ENCODE measurements at places on chromosomes 1 and 21.

DNA sequence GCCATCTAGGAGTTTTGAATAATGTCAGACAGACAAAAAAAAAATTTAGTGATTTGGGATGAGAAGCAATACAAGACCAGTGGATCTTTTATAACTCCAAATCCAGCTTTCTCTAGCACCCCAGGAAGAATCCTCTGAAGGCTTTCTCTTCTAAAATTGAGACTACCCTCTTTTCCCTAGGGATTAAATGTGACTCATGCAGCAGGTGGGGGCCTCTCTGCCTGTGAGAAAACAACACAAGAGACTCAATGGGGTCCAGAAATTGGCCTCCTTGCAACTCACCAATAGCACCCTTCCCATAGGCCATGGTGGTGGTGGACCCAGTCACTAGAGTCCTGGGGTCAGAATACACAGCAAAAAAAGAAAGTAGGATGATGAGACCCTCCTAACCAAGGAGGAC lies 120.3 kb upstream of the ATP1A1 start:
- no peak for DNase-seq

- DNase-seq = no peak
Measured at GRCh38 chr1:185627761-185628501, 106.3 kb upstream of the HMCN1 start.

DNA sequence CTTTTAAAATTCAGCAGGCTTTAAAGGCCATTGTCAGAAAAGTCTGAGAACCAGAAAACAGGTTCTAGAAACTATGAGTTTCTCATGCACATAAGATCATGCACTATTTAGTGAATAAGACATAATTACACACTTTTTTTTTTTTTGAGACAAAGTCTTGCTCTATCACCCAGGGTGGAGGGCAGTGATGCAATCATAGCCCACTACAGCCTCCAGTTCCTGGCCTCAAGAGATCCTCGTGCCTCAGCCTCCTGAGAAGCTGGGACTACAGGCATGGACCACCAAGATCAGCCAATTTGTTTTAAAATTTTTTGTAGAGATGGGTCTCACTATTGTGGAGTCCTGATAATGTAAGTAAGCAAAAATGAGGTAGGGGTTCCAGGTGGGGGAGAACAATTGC lies 134.9 kb downstream of the VAV3 start:
- no peak for DNase-seq

DNA sequence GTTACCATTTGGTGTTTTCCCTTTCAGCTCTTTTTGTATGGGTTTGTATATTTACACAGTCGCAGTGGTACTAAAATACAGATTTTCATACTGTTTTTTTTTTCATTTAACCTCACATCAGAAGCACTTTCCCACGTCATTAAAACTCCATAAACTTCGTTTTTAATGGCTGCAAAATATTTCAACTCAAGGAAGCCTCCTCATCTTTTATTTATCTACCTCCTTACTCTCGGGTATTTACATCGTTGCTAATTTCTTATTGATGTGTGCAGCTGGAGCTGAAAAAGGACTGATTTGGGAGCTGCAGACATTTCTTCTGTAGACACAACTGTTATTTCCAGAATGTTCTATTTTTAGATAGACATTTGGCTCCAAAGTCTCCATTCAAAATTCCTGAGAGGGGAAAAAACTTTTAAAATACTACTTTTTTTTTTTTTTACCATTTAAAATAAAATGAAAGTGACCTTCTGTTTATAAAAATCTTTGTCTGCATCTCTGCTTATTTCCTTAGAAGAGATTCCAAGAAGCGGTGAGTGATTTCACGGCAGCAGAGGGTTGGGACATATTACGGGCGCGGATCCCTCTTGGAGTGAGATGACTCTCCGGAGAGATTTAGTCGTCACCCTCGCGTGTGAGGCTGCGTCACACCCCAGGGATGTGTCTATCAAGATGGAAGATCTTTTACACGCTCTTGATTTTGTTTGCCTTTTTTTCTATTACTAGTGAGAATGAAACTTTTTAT lies 10.1 kb downstream of the RUNX3 start:
- no peak for DNase-seq

DNA sequence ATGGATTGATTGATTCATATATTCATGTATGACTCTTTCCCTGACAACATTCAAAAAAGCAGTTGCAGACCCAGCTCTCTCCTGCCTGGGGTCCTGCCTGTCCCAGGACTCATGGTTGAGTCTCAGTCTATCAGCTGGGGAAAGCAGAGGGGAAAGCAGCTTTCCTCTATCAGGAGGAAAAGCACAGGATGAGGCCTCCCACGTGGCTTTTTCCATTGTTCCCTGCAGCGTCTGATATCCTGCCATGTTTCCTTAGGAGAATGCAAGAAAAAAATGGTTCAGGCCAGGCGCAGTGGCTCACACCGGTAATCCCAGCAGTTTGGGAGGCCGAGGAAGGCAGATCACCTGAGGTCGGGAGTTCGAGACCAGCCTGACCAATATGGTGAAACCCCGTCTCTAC lies 133.0 kb upstream of the VAMP3 start:
- DNase-seq = no peak

All from HS-5 (cell line).